GM18507 (cell line): ENCODE measurements at places on chromosomes 7 and 10.
A peak's percentile ranks its signal among the peaks of the same experiment; 100 is the strongest.

- no peak for DNase-seq
Observed at GRCh38 chr7:93146036-93146435, 2.1 kb downstream of the SAMD9L start.

DNA sequence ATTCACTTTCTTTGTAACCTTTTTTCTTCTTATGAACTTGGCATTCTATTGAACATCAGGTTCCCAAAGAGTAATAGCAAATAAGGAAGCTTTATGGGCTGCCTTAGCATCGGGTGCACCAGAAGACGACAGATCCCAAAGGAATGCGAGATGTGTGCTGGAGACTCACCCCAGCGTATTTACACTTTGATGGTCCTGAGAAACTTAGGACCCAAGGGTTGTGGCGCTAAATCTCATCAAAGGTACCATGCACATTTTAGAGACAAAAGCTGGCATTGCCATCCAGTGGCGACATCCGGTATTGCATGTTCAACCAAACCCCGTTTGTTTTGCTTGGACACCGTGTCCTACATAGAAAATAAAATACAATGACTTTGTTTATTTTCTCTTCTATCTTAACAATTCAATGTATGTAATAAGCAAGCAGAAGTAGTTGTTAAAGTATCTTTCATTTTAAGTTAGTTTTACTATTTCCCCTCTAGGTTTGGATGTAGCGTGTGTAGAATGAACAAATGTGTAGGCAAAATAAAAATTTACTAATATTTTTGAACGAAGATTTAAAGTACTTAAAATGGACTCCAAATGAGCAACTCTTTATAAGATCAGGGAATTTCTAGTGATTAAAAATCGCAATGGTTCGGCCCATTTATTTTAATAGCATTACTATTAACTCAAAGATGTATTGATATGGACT, 1154.8 kb downstream of the GATA3 start:
- peak; percentile 14 for DNase-seq

DNA sequence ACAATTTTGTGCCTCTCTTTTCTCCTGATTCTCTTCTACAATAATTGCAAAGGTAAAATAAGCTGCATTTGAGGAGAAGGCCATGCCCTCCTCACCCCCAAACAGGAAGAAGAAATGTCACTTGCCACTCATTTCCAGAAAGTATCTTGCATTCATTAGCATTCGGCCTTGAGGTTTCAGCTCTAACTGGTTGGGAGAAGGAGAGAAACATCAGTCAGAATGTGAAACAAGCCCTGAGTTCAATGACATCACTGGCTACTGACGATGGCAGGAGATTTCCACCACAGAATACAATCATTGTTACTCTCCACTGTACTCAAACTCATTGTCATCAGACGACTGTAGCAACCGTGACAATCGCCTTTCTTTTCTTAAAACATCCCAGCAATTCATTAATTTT, 72.8 kb downstream of the PRKCQ start:
- no peak for DNase-seq

GRCh38 chr10:79563426-79563825, 3.2 kb upstream of the SFTPA2 start:
- DNase-seq, result no peak

DNA sequence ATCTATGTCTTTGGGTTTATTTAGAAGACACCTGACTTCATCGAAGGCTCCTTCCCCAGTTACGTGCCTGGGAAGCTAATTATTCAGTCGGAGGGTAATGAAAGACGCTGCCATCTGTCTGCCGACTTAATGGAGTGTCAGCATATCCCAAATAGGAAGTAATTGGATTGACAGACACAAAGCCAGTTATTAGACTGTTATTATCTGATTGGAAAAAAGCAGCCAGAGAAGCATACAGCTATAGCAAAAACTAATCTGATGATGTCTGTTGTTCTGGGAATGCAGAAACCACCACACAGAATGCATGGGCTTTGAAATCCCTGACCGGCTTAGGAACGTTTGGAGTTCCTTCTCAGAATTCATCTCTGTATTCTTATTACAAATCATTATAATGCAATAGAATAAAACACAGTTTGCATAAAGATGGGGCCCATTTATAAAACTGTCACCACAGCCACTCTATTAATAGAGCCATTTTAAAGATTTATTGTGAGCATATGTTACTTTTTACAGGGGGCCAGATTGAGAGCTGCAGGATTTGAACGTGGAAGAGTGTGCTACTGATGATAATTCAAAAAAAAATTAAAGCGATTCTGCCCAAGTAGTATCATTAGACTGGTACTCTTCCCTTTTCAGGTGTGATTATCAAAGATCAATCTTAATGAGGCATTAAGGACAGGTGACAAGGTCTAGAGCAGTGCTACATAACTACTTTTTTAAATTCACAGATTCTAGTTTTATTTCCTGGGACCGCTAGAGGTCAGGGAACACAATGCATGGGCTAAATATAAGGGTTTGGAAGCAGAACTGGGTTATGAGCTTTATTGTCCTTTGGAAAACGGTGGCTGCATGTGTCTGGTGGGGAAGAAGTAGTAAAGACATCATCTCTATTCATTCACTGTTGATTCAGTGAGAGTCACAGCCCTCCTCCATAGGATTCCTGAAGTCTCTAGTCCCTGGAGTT, 330.1 kb upstream of the LRGUK start:
- DNase-seq, result no peak

DNA sequence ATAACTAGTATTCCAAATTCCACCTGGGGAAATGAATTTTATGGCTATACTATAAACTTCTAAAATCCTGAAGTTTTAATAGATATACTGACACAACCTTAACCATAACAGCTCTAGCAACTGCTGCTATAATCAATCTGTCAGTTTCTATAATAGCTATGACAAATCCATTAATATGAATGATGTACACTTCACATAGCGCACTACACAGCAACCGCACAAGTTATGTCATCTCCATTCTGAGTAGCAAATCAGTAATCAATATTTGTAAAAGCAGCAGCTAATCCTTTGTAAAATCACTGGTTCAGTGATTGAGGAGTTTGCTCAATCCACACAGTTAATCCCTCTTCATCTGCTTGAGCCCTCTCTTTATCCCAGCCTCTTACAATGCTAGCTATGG, 105.3 kb downstream of the SKAP2 start:
- DNase-seq, result no peak

DNA sequence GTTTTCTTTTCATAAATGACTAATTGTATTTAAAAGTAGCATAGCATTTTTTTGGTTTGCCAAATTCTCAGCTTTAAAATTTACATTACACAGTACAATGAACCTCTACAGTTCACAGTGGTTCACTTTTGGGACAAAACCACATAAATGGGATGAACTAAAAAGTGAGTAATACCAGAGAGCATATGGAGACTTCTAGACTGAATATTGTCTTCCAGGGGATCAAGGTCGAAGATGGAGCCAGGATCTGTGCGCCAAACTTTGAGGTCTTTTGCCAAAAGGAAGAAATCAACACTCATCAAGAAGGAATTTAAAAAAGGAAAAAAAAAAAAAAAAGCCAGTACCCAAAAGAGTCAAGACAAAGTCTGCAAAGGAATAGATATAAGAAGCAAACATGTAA, 87.5 kb downstream of the NEBL start:
- no peak for DNase-seq

- no peak for DNase-seq
Observed at GRCh38 chr10:62085821-62086220, 182.8 kb downstream of the RTKN2 start.

GRCh38 chr7:29885626-29886025, 79.3 kb downstream of the WIPF3 start:
- no peak for DNase-seq

- no peak for DNase-seq
Observed at GRCh38 chr7:101137651-101138212, 10.8 kb downstream of the SERPINE1 start.

GRCh38 chr7:33193308-33193864, 64.0 kb downstream of the BBS9 start:
- DNase-seq, result no peak

DNA sequence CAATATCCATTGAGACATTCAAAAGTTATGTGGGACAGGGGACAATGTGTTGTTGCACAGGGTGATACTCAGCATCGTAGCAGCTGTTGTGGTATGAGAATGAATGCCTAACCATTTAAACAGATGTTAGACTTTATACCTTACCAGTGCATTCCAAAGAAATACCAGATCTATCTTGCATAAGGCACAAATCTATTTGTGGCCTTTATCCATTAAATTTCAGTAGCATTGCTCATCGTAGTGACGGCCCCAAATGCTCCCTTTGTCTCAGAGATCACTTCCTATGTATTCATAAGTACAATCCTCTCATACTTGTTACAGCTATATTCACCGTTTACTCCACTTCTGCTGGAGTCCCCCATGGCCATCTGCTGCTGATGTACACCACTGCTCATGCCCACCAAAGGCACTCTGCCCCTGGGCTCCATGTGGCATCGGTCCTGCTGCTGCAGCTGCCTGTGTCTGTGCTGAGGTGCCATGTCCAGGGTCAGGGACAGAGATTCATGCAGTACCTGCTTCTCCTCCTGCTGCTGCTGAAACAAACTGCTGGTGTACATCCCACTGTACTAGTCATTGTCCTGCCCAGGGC, 96.3 kb downstream of the CPED1 start:
- DNase-seq, result no peak

- no peak for DNase-seq
Observed at GRCh38 chr10:31359979-31360378, 41.0 kb downstream of the ZEB1 start.

DNA sequence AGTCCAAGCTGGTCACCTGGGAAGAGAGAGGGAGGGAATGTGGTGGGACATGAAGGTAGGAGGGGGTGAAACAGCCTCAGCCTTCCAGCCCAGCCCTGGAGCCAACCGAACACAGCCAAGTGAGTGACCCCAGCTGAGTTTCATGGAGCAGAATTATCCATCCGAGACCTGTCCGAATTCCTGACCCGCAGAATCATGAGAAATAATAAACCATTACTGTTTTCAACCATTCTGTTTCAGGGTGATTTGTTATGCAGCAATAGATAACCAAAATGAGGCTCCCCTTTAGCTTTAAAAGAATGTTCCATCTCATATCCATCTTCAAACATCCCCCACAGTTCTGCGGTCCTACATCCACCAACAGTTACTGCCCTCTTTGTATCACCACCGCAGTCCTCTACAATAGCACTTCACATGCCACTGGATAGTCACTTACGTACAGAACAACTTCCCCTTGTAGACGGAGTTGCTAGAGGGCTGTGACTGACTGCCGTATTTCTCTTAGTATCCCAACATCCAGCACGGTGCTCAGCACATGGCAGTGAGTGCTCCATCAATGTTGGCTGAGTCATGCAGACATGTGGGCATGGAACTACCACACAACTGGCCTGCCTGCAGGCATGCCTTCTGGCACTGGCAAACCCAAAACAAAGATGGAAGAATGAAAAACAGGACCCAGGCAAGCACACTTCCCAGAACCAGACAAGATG, 18.5 kb downstream of the KIAA1549 start:
- no peak for DNase-seq

DNA sequence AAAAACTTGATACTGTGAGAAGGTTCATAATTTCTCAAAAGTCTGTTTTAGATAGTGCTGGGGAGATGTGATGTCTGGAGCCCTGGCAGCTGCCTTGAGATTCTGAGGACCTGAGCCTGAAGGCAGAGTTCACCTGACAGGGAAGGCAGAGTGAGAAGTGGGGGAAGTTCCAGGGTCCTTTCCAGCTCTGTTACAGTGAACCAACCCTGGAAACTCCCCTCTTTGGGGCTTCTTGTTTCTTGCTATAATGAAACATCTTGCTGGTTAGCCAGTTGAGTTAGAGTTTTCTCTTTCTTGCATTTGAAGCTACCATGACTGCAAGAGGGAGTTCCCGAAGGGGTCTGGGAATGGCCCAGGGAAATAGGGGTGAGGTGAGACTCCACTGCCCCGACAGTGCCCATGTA, 158.9 kb upstream of the TNRC18 start:
- no peak for DNase-seq

DNA sequence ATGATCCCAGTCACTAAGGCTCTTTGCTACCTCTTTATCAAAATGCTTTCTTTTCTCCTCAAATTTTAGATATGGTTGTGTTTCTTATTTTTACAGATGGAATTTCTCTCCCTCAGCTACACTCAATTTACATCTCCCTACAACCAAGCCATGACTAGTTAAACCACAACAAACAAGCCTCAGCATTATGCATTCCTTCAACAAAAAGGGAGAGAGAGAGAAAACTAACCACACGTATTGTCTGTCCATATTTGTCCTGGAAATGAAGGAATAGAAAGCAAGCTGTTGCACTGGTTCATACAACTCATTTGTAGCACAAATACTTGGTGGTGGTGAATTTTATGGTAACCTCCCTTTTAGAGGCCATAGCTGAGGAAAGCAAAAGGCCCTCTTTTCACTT, 286.4 kb downstream of the AHR start:
- DNase-seq, result no peak

DNA sequence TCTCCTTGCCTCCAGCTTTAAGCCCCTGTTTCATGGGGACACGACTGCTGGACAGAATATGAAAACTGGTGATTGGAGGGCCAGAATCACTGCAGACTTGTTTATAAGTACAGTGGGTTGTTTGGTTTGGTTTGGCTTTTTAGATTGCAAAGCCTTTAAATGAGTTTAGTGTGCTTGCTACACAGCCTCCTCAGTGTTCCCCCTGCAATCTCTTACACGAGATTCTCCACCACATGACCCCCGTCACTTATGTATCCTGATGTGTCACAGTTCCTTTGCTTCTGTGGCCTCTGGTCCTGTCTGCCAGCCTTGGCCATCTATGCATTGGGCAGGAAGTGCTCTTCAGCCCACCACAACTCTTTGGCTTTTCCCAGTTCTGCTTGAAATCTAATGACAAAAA, 103.7 kb upstream of the ANKRD1 start:
- no peak for DNase-seq

DNA sequence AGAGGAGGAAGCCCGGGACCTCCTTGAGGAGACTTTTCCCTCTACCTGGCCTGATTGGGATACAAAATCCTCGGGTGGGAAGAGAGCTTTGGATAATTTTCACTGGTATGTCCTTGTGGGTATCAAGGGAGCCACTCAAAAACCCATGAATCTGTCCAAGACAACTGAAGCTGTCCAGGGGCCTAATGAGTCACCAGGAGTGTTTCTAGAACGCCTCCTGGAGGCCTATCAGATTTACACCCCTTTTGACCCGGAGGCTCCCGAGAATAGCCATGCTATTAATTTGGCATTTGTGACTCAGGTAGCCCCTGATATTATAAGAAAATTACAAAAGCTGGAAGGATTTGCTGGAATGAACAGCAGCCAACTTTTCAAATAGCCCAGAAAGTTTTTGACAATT, 38.6 kb downstream of the ZNF25 start:
- DNase-seq, result no peak

- DNase-seq, result no peak
Observed at GRCh38 chr7:94856643-94857042, 50.8 kb upstream of the PPP1R9A start.

- DNase-seq, result no peak
Observed at GRCh38 chr10:103733045-103733419, 122.3 kb downstream of the SH3PXD2A start.

DNA sequence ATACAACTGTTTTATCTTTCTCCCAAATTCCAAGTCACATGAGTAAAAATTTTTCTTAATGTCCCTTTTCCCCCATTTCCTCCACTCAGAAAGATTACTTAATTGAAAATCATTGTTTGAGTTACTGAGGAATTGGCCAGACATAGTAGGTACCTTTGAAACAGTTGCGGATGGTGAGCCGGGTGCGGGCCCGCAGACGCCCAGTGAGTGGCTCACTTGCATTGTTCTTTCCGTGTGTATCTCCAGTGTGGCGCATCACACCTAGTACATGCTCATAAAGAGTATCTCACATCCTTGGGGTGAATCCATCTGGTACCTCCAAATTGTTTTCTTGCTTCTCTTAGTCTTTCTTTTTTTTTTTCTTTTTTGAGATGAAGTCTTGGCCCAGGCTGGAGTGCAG, 14.3 kb downstream of the TRRAP start:
- no peak for DNase-seq

GRCh38 chr10:28496481-28496961, 36.4 kb upstream of the WAC start:
- DNase-seq, result no peak
